Psoas muscle (tissue), 8 donors: ENCODE measurements at places on chromosomes 2 and 18. TPM values are rescaled to one million over a fixed set of nuclear protein-coding genes. Genes with fewer than 3 reads are reported as not detected.

The PER2 gene
- polyA plus RNA-seq: 2.4 TPM

The CYP27C1 gene
- 0.21 TPM for polyA plus RNA-seq

The MC4R gene
- polyA plus RNA-seq: not detected

DNA sequence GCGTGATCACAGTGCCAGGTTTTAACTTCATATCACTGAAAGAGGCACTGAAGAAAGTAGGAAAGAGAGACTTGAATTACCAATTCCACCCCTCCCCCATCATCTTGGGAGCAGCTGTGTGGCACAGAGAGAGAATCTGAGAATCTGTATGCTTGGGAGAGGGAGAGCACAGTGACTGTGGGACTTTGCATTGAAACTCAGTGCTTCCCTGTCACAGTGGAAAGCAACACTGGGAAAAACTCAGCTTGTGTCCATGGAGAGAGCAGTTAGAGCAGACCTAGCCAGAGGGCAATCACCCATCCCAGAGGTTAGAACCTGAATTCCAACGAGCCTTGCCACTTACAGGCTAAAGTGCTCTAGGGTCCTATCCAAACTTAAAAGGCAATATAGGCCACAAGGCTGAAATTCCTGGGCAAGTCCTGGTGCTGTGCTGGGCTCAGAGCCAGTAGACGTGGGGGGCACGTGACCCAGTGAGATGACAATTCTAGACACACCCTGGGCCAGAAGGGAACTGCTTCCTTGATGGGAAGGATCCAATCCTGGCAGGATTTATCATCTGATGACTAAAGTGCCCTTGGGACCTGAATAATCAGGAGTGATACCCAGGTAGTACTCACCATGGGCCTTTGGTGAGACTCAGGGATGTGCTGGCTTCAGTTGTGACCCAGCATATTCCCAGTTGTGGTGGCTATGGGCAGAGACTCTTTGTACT lies 15.5 kb upstream of the ABCB11 start:
- no peaks in the 10 kb centered on the region for H3K27me3 ChIP-seq
- H3K4me3 ChIP-seq: no peak overlapping the region
- H3K4me1 ChIP-seq: no peaks in the 10 kb centered on the region
- no peak overlapping the region for H3K27ac ChIP-seq
- H3K36me3 ChIP-seq: no peaks in the 10 kb centered on the region
- no peak for DNase-seq

DNA sequence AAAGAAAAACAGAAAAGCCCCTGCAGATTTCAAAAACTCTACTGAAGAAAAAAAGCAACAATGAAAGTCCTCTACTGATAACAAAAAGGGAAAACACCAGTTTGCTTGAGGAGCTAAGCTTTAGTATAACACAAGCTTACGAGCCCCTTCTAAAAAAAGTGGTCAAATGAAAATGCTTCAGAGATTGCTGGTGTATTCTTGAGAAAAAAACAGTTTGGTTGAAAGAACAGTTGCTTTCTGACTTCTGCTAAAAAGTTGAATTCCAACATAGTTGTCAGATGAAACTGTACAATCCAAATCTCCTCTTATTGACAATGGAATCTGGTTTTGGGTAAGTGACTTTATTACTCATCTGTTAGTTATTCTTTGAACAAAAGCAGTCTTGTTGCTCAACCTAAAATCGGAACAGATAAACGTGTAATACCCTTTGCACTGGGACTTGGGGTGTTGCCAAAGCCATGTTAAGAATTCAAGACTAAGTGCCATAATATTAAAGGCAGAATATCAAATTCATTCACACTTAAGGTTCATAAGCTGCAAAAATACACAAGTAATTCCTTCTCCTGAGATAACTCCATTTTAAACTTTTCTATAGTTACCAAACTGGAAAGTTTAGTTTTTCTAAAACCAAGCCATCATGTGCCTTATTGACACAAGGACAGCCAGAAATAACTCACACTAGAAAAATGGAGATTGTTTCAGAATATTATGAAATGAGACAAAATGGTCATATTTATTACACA lies 45.3 kb upstream of the SPAG16 start:
- H3K4me3 ChIP-seq: no peak overlapping the region
- no peak for DNase-seq
- no peaks in the 10 kb centered on the region for H3K27me3 ChIP-seq

GRCh38 chr18:79532313-79533007 lies 136.7 kb downstream of the NFATC1 start:
- H3K27ac ChIP-seq: no peak overlapping the region
- no peaks in the 10 kb centered on the region for H3K4me1 ChIP-seq
- H3K4me3 ChIP-seq: no peak overlapping the region
- peak; percentile 42 for DNase-seq
- H3K27me3 ChIP-seq: no peaks in the 10 kb centered on the region

DNA sequence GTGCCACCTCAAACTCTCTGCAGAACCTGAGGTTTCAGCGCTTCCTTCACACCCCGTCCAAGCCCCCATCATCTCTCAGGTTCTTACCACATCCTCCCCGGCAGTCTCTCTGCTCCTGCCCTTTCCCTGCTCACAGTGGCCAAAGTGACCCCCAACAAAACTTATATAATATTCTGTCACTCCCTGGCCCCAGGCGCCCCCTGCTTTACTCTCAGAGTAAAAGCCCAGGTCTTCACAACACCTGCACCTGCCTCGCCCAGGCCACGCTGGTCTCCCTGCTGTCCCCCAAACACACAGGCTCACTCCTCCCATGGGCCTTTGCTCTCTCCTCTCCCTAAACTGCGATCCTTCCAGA lies 6.4 kb downstream of the ITGB1BP1 start:
- peaks cover 52% of the 10 kb centered on the region for H3K36me3 ChIP-seq
- H3K27me3 ChIP-seq: no peaks in the 10 kb centered on the region
- H3K4me1 ChIP-seq: peaks cover 20% of the 10 kb centered on the region
- no peak for DNase-seq
- H3K4me3 ChIP-seq: no peak overlapping the region
- no peak overlapping the region for H3K27ac ChIP-seq

- H3K27ac ChIP-seq: no peak overlapping the region
- no peak for DNase-seq
- H3K27me3 ChIP-seq: no peaks in the 10 kb centered on the region
- H3K36me3 ChIP-seq: no peaks in the 10 kb centered on the region
- peaks cover 2% of the 10 kb centered on the region for H3K4me1 ChIP-seq
These were observed 147.8 kb upstream of the MAP3K20 start for GRCh38 chr2:172927641-172928357.

GRCh38 chr2:86239745-86240144 lies 40.5 kb downstream of the MRPL35 start:
- H3K36me3 ChIP-seq: peaks cover 22% of the 10 kb centered on the region
- no peak for DNase-seq
- no peak overlapping the region for H3K27ac ChIP-seq
- no peaks in the 10 kb centered on the region for H3K27me3 ChIP-seq
- no peaks in the 10 kb centered on the region for H3K4me1 ChIP-seq
- no peak overlapping the region for H3K4me3 ChIP-seq

GRCh38 chr2:240435948-240436682 lies 652 bp downstream of the GPC1 start:
- peak overlapping the region; percentile 91 for H3K4me3 ChIP-seq
- peak overlapping the region; percentile 96 for H3K27ac ChIP-seq
- peaks cover 27% of the 10 kb centered on the region for H3K4me1 ChIP-seq
- peak; percentile 63 for DNase-seq

DNA sequence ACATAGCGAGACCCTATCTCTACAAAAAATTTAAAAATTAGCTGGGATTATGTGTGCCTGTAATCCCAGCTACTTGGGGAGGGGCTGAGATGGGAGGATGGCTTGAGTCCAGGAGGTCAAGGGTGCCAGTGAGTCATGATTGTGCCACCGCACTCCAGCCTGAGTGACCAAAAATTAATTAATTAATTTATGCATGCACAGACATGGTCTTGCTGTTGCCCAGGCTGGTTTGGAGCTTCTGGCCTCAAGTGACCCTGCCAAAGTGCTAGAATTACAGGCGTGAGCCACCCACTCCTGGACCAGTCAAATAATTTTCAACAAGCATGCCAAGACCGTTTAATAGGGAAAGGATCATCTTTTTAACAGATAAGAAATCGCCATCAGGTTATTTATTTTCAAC lies 57.7 kb upstream of the TFCP2L1 start:
- peaks cover 6% of the 10 kb centered on the region for H3K4me1 ChIP-seq
- H3K36me3 ChIP-seq: peaks cover 7% of the 10 kb centered on the region
- no peak overlapping the region for H3K27ac ChIP-seq
- no peaks in the 10 kb centered on the region for H3K27me3 ChIP-seq
- H3K4me3 ChIP-seq: no peak overlapping the region

GRCh38 chr18:58993260-58993659 lies 128.6 kb downstream of the ZNF532 start:
- H3K27me3 ChIP-seq: no peaks in the 10 kb centered on the region
- H3K4me1 ChIP-seq: peaks cover 70% of the 10 kb centered on the region
- H3K36me3 ChIP-seq: no peaks in the 10 kb centered on the region
- no peak overlapping the region for H3K4me3 ChIP-seq

DNA sequence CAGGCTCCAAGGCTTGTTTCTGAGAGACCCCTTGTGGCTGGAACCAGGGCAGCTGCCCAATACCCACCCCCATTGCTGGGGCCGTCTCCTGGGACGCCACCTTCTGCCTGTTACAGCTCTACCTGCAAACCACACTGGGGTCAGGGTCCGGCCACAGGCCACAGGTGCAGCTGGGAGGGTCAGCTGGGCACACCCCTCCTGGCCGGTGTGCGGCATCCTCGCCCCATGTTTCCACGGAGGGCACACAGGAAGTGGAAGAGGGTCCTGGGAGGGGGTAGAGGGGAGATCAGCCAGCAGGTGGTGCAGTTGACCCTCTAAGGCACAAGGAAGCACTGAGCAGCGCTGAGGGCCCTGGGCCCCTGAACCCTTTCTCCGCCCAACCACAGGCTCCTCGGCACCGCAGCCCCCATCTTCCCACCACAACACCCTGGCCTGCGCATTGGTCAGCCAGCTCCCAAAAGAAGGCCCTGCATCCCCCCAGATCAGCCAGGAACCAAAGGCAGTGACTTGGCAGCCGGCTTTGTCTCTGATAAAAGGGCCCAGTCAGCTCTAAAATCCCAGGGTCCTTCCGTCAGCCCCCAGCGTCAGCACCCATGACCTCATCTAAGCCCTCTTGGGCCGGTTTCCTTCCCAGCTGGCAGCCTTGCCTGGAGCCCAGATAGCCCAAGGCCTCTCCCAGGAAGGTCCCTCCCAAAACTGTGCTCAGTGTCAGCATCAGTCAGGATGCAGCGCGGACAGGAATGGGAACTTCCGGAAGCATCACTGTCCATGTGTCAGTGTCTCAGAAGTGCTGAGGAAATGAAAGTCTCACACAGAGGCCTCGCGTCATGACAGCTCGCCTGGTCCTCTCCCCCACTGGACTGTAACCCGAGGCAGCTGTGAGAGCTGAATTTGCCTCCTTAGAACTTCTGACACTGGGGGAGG lies 1.7 kb downstream of the ERFE start:
- H3K27me3 ChIP-seq: peaks cover 28% of the 10 kb centered on the region
- no peaks in the 10 kb centered on the region for H3K36me3 ChIP-seq
- no peak overlapping the region for H3K4me3 ChIP-seq
- H3K4me1 ChIP-seq: peaks cover 11% of the 10 kb centered on the region

DNA sequence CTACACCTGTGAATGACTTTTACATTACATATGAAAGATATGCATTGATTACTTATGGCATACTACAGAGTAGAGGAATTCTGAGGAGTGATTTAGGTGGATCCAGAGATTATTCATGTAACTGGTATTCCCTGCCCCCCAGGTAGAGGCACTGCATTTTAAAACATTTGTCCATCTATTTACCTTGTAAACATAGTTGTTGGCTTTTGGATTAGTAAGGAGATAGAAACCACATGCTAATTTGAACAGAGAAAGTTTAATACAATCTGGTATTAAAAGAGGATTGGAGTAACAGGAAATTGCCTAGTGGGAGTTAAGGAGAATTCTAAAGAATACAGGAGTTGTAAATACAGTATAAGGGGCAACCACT lies 15.9 kb downstream of the GALNT3 start:
- H3K36me3 ChIP-seq: no peaks in the 10 kb centered on the region
- no peaks in the 10 kb centered on the region for H3K27me3 ChIP-seq

DNA sequence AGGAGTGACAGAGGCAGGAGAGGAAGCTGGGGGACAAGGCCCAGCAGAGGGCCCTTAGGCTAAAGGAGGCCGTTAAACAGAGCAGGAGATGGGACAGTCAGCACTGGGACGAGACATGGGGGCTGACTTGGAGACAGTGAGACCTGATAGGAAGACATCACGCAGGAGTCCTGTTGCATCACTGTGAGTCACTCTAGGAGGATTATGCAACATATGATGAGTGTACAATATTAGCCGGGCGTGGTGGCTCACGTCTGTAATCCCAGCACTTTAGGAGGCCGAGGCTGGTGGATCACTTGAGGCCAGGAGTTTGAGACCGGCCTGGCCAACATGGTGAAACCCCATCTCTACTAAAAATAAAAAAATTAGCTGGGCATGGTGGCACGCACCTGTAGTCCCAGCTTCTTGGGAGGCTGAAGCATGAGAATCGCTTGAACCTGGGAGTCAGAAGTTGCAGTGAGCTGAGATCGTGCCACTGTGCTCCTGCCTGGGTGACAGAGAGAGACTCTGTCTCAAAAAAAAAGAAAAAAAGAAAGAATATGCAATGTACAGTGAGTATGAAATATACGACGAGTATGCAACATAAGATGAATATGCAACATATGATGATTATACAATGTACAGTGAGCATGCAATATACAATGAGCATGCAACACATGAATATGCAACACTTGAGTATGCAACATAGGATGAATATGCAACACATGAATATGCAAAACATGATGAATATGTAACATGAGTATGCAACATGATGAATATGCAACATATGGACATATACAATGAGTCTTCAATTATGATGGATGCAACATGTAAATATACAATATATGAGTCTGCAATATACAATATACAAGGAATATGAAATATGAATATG lies 83.3 kb upstream of the ID2 start:
- H3K27ac ChIP-seq: no peak overlapping the region
- DNase-seq: no peak
- no peaks in the 10 kb centered on the region for H3K27me3 ChIP-seq
- H3K4me3 ChIP-seq: no peak overlapping the region
- H3K36me3 ChIP-seq: no peaks in the 10 kb centered on the region

DNA sequence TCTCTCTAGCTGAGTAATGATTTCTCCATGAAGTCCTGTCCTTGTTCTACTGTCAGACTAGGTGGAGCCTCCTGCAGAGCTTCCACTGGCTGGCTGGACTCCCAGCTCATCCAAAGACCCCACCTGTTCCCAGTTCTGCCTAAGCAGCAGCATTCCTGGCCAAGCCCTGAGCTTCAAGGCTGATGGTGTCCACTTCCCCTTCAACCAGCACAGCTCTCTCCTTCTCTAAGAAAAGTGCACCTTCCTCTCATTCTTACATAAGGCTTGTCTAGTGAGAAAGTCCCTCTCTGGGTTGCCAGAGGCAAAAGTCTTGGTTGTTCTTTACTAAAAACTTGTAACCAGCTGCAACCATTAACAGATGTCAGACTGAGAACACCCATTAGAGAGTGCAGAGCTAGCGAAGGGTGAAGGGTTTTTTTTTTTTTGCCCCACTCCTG lies 58.9 kb downstream of the CXCR4 start:
- no peak for DNase-seq
- no peak overlapping the region for H3K27ac ChIP-seq
- no peaks in the 10 kb centered on the region for H3K4me1 ChIP-seq
- no peak overlapping the region for H3K4me3 ChIP-seq
- no peaks in the 10 kb centered on the region for H3K36me3 ChIP-seq
